ENCODE measurements at places on chromosomes 4 and X.

- no peak for DNase-seq
These were observed 72.3 kb downstream of the PAK3 start for GRCh38 chrX:111168314-111168713.

- no peak for DNase-seq
These were observed 102.5 kb downstream of the CFAP299 start for GRCh38 chr4:80438016-80438415.

DNA sequence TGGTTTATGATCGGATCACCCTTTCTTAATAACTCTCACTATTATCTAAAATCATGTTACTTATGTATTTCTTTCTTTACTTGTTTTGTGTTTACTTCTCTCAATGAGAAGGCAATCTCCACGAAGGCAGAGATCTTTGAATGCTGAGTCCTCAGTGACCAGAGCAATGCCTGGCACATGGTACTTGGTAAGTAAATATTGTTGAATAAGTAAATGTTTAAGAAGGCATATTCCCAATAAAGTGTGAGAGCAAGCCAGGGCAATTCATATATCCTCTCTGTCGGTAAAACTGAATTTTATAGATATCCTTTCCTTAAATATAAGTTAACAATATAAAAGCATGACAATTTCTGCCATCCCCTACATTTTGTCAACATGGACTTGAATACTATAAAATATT is 94.4 kb downstream of the UGT8 start:
- no peak for DNase-seq

- DNase-seq = no peak
These were observed 80.1 kb upstream of the LRPAP1 start for GRCh38 chr4:3612281-3612680.

GRCh38 chr4:28754376-28754775 is 1893.7 kb downstream of the STIM2 start:
- DNase-seq = no peak

DNA sequence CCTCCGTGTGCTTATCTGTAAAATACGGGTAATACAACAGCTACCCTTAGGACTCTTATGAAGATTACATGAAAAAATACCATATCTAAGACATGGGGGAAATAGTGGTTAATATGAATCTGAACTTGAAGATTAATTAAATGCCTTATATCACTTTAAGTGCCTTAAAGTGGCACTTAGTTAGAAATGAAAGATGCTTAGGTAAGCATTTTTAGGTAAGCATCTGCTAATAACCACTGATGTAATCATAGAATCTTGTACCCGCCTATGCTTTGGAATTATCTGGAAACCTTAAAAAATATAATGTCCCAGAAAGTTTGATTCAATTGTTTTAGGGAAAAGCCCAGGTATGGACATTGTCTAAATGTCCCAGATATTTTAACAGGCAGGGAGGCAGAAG is 12.2 kb downstream of the CLNK start:
- DNase-seq = no peak

GRCh38 chr4:19278665-19279064 is 973.0 kb upstream of the SLIT2 start:
- DNase-seq = no peak

GRCh38 chrX:133888984-133889383 is 96.4 kb downstream of the GPC3 start:
- no peak for DNase-seq

DNA sequence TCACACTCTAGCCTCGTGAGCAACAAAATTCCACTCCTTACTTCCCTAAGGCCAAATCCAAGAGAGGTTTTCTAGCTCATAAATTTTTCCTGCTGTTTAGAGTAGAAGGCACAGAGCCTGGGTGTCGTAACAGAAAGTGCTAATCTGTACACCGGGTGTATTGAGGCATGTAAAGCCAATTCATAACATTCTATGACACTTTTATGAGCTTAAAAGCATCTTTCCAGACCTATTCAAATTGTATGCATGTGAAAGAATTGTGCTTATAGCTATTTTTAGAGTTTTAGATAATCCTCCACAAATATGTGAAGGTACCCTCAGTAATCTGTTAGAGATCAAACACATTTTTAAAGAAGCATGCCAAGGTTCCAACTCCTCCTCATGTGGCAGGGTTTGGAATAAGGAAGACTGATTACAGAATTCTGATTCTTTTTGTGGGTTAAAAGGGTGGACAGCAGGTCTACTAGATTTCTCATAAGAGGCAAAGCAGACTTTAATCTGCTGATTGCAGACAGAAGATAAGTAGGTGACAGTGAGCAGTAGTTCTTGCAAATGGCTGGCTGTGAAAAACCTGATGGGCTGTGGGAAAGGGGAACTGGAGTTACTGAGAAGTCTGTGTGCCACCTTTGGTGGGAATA is 25.5 kb upstream of the LRCH2 start:
- DNase-seq = no peak

- DNase-seq = no peak
These were observed 20.1 kb downstream of the EIF4E start for GRCh38 chr4:98908703-98909262.

Measured in left cardiac atrium (tissue), 4 donors.